ENCODE measurements at places on chromosomes 16 and 17.

DNA sequence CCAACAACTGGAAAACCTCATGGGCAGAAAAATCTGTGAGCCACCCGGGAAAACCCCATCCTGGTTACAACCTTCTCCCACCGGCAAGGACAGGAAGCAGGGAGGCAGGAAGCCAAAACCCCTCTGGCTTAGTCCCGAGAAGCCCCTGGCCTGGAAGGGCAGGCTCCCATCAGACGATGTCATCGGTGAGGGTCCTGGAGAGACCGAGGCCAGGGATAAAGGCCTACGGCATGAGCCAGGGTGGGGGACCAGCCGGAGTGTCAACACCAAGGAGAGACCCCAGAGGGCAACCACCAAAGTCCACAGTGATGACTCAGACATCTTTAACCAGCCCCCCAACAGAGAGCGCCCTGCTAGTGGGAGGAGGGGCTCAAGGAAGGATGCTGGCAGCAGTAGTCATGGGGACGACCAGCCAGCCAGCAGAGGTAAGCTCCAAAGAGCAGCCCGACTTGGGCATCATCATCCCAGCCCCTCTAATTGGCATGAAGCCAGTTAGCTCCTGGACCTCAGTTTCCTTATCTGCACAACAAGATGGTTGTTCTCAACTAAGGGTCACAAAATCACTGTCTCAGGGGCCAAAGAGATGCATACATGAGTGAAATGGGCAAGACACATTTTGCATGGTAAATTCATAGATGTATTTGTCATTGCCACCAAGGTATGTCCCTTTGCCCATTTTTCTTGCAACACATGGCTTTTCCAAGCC lies 190.7 kb downstream of the KATNIP start:
- DNase-seq = no peak

DNA sequence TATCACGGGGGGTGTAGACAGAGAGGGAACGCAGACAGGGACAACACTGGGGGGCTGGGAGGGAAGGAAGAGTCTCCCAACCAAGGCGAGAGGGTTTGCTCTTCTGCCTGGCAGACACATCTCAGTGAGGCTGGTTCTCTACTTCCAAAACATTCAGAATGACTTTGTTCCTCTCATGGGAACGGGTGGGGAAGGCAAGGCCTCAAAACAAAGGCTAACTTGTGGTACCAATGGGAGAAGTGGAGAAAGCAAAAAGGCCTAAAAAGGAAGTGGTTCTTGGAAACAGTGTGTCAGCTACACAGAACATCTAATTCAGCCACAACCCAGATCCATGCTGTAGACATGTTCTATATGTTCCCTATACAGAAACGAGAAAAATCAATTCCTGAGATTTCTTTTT lies 7.5 kb downstream of the FLOT2 start:
- DNase-seq = no peak

GRCh38 chr17:63966646-63967264 lies 6.0 kb downstream of the SCN4A start:
- peak; percentile 40 for DNase-seq

DNA sequence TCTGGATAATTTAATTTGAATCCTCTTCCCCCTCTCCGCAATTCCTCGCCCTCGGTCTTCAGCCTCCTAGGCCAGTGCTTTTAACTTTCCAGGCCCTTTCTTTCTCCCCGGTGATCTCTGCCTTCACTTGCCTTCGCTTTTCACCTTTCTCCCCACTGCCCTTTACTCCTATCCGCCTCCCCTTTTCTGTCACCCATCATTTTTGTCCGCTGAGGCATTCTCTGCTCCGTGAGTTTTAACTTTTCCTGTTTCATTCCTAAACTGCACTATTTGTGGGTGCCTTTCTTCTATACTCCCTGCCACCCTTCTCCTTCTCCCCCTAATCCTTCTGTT lies 729 bp downstream of the LONP2 start:
- no peak for DNase-seq

- DNase-seq = no peak
Measured at GRCh38 chr17:37220607-37220953, 155.2 kb upstream of the C17orf78 start.

GRCh38 chr17:33385713-33386112 lies 92.6 kb upstream of the ASIC2 start:
- DNase-seq = no peak

- DNase-seq = no peak
Measured at GRCh38 chr17:77424585-77425344, 284.0 kb downstream of the SEC14L1 start.

DNA sequence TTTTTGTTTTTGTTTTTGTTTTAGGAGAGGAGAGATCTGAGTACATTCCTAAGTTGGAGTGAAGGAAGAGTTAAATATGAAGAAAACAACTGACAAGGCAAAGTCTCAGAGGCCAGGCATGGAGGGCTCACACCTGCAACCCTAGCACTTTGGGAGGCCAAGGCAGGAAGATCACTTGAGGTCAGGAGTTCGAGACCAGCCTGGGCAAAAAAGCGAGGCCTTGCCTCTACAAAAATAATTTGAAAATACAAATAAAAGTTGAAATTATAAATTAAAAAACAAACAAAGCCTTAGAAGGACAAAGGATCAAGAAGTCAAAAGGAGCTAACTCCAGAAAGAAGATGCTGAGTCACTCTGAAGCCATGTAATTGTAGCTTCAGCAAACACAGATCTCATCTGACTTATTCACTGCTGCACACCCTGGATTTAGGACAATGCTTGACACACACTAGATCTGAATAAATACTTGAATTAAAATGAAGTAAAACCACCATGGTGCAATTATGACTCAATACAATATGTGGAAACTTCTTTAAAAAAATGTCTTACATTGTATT lies 9.1 kb downstream of the CEP20 start:
- no peak for DNase-seq

DNA sequence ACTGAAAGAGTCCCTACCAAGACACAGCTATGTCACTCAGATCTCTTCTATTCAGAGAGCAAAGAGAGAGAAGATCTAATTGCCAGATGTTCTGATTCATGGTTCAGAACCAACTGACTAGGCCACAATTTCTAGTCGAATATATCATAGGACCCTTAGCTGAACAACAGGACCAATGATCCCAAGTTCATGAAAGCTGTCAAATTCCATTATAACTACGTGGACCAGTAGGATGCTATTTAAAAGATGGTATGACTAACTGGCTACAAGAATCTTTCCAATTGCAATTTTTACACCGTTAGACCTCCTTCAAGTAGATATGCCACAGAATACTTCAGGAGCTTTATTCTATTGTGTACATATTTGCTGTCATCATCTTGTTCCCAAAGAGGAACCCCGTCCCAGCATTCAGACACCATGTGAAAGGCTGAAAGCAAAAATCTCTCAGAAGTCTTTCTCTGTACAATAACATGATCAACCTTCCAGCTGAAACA lies 26.0 kb downstream of the DCUN1D3 start:
- DNase-seq = no peak

DNA sequence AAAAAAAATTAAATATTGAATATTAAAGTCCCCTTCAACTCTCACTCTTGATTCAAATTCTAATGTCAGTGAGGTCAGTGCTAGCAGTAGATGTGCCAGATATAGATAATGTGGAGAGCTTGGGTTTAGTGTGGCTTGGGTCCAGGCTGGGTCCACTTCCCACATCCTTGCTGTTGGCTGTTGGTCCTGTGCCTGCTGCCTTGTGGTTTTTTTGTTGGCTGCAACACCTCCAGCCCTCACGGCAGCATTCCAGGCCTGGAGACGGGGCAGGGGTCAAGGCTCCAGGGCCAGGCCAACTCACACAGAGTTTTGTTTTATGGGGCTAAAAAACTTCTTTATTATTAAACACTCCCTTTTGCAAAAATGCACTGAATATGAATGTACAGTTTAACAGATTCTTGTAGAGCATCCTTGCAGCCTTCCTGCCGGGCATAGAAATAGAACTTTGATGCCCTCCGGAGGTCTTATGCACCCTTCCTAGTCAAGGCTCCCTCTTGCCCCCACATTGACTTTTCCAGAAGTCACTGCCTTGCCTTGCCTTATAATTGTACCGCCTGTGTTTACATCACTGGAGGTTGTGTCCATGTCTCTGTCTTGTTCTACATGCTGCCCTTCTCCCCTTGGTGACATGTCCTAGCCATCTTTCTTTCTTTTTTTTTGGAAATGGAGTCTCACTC lies 25.5 kb upstream of the MYO15B start:
- DNase-seq = no peak

DNA sequence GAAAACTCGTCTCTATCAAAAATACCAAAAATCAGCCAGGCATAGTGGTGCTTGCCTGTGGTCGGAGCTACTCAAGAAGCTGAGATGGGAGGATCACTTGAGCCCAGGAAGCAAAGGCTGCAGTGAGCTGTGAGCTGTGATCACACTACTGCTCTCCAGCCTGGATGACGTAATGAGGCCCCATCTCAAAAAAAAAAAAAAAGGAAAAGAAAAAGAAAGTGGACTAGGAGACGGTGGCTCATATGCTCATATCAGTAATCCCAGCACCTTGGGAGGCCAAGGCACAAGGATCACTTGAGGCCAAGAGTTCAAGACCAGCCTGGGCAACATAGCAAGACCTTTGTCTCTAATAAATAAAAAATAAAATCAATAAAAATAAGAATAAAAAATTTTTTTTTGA lies 8.8 kb upstream of the SUMO2 start:
- no peak for DNase-seq

DNA sequence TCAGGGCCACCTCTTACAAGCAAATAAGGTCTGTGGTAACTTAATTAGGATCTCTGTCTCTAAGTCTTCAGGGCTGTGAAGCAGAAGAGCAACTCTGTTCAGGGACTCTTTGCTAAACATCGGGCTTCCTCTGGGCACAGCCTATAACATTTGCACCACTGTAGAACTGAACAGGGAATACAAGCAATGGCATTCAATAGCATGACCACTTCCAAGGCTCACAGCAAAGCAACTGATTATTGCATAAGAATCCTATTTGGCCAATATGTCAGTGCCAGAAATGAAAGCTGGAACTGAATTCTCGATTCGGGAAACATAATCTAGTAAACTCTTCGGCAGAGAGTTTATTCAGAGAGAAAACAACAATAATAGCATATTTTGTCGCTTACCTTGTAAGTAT lies 92.2 kb upstream of the AMZ2 start:
- DNase-seq = no peak

DNA sequence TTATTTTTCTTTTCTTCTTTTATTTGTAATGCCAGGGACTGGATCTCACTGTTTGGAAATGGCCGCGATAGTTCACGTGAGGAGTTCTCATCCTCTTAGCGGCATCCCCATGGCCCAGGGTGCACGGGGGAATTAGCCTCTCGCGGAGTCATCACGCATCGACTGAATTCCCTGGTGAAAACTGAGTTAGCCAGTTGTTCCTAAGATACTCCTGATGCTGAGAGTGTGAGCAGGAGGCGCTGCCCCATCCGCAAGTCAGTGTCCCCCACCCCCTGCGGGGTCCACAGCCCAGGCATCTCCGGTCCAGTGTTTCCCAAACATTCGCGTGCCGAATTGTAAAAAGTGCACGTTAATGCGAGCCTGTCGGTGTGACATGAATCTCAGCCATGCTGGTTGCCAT lies 277.2 kb downstream of the CPPED1 start:
- DNase-seq = no peak

GRCh38 chr16:84789431-84789830 lies 30.4 kb upstream of the CRISPLD2 start:
- DNase-seq = no peak

DNA sequence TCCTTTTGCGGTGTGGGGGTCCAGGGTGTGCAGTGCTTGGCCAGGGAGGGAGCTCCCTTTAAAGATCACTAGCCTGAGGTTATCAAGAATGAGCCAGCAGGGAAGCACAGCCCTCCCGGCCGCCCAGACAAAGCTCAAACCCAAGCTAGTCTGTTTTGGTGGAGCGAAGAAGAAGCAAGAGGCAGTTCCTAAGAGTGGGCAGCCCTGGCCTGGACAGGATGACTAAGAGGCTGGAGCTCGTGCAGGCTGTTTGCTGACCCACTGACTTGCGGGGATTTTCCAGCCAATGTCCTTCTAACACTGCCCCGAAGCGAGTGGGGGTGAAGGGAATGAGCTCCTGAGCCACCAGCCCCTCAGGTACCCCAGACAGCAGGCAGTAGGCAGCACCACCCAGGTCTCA lies 134.4 kb downstream of the COPRS start:
- no peak for DNase-seq

DNA sequence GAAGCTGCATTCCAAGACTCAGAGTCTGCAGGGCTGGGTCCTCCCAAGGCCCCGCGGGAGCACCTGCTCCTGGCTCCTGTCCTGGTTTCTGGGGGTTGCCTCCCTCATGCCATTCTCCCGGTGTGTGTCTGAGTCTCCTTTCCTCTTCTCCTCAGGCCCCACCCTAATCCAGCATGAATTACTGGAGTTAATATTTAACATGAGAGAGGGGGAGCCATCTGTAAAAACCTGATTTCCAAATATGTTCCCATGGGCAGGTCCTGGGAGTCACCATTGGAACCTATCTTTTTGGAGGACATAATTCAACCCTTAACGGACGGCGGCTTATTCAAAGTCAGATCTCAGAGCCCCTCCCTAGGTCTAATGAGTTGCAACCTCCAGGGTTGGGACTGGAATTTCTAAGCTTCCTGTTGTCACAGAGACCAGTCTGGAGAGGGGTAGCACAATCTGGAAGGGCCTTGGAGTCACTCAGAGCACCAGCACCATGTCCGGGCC lies 5.4 kb downstream of the C17orf99 start:
- DNase-seq = no peak

DNA sequence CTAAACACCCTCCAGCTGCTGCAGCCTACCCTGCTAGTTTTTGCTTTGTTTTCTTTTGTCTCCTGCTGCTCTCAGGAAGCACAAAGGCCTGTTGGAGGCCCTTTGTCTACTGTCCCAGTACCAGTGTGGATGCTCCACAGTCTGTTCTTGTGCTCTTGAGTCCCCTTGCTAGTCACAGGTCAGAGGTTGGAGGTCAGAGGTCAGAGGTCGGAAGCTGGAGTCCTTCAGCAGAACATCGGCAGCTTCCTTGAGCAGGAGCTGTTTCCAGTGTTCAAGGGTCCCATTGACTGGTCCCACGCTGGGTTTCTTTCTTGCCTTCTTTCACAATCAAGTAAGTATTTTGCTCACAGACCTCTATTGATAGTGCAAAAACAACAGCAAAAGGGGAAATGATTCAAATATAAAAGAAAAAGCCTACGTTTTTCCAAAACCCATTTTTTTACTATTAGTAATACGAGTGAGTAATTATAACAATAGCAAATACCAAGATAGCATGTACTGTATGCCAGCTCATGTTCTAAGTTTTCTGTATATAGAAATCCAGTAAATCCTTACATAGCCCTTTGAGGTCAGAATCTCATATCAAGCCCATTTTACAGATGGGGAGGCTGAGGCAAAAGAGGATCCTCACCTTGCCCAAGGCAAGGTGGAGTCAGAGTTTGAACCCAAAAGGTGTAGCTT lies 10.9 kb upstream of the IL34 start:
- DNase-seq = no peak

- DNase-seq = no peak
Measured at GRCh38 chr17:13921841-13922776, 147.2 kb upstream of the COX10 start.
